ENCODE measurements at places on chromosomes 4 and X.

DNA sequence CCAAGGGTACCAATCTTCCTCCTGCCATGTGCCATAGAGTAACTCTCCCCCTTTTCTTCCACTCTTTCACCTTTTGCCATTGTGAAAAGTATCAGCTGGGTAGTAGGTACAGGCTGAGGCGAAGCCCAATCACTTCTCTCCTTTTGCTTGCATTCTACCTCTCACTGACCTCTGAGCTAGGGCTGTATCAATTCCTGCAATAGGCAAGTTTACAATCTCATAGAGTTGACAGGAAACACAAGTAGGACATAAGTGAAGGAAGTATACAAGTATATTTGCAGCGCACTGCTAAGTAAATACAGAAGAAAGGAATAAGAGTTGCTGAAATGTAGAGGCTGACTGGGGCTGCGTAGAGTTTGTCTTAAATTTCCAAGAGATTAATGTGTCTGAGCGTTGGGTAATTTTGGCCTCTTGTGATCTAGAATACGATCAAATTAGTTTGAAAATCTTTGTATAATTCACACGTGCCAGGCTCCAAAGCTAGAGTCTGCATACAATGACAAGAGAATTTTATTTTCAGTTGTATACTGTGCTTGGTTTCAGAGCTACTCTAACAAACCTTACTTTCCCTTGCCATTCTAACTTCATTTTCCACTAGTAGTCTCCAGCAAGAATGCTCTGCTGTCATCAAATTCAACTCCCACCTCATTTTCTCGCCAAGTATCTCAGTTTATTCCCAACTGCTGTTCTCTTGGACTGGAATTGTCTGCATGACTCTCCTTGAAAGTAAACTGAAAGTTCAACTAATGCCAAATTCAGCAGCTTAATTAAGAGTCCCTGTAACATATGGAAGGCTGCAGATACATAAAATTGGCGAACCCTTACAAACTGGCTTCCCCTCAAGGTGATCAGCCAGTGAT lies 90.3 kb downstream of the ATP11C start:
- no peak for DNase-seq

GRCh38 chrX:123860983-123861382 lies 1.1 kb downstream of the XIAP start:
- no peak for DNase-seq

GRCh38 chrX:43559644-43560043 lies 96.5 kb upstream of the MAOA start:
- peak; percentile 56 for DNase-seq

GRCh38 chr4:53644607-53645006 lies 53.3 kb upstream of the LNX1 start:
- DNase-seq: no peak

GRCh38 chrX:115602729-115603389 lies 41.9 kb downstream of the PLS3 start:
- DNase-seq: no peak
